ENCODE measurements at places on chromosomes 2 and 18.

- DNase-seq, result no peak
Measured at GRCh38 chr18:12658426-12659138, 675 bp upstream of the SPIRE1 start.

- no peak for DNase-seq
Measured at GRCh38 chr18:67483237-67483636, 33.3 kb downstream of the DSEL start.

DNA sequence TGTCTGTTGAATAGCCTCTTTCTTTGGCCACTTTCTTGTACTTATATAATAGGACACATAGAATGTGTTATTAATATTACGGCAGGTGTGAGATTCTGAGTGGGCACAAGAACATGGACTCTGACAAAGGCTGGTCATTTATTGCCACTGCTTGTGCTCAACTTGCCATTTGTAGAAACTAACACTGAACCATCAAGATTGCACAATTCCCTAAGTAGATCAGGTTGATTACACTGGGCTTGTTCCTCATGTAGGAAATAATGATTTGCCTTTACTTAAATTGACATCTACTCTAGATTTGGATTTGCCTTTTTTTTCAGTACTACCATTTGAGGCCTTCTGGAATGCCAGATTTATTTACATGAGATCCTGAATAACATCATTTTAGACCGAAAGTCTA lies 342.7 kb upstream of the CWC22 start:
- DNase-seq, result no peak

DNA sequence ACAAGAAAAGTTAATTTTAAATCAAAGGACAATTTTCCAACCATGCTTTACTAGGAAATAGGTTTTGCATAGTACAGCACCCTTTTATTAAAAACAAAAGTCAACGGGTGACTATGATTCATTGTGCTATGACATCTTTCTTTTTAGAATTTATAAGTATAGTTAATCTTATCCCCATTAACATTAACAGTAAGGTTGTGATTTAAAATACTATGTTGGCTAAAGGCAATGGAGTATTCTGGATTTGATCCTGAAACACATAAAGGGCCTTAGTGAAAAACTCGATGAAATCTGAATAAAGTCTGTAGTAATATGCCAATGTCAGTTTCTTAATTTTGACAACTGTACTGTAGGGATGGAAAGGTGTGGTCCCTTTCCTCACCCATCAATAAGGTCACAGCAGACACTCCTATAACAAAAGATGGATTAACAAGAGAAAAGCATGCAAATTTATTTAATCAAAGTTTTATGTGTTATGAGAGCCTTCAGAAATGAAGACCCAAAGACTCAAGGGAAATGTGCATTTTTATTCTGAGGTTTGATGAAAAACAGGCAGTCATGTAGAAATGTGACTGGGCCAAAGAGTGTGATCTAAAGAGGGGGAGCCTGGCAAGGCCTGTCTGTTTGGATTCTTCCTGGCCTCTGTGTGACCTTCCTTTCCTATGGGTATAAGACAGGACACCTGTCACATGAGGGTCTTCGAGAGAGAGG lies 731.4 kb downstream of the TSN start:
- no peak for DNase-seq

DNA sequence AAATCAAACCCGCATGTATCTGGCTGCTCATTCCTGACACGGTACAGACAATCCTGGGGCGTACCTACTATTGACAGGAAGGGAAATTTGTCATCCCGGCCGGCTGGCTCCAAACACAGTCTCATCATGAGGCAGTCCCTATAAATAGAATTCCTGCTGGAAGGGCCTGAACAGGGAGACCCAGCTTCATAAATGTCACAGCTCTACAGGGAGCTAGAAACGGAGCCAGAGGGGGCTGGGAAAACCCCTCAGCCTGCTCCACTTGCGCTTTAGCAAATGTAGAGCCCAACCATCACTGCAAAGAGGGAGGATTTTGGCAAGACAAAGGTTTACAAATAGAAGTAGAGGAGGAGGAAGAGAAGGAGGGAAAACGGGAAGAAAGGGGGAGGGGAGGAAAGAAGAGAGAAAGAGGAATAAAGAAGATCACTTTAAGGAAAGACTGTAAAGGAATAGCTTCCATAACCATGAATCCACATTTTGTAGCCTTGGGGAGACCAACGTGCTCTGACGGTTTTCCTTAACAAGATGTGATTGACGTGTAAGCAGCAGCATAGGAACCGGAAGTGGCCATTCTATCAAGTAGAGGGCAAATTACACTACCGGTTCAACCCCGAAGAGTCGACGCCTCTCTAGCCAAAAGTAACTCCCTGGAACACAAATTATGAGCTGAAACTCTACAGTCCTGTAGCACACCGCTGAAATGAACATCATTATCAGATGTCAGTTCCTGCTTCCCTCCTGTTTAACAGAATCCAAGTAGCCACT lies 56.8 kb upstream of the TTN start:
- DNase-seq, result no peak

All from stimulated activated CD4-positive, alpha-beta T cell treated with anti-CD3 and anti-CD28 coated beads, Interleukin-4, amount 100 ng/mL, for 4 hours (primary cell).